ENCODE measurements at places on chromosomes 4 and X.

DNA sequence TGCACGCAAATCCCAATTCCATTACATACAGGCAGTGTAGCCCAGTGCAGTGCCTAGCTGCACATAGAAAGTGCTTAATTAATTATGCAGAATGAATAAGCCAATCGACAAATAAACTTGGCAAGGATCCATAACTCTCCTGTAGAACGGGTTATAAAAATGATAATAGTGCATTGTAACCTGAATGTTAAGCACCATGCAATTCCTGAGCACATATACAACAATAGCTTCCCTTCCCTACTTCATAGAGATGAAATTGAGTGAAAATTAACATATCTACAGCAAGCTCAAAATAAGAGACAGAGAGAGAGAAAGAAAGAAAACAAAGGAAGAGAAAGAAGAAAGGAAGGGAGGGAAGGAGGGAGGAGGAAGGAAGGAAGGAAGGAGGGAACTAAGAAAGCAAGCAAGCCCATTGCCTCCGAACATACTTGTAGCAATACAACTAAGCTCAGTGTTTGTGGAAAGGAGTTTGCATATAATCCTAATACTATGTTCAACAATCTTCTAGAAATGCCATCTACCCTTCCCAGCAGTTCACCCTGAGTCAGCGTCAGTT is 1074.0 kb upstream of the LCORL start:
- no peak for DNase-seq

DNA sequence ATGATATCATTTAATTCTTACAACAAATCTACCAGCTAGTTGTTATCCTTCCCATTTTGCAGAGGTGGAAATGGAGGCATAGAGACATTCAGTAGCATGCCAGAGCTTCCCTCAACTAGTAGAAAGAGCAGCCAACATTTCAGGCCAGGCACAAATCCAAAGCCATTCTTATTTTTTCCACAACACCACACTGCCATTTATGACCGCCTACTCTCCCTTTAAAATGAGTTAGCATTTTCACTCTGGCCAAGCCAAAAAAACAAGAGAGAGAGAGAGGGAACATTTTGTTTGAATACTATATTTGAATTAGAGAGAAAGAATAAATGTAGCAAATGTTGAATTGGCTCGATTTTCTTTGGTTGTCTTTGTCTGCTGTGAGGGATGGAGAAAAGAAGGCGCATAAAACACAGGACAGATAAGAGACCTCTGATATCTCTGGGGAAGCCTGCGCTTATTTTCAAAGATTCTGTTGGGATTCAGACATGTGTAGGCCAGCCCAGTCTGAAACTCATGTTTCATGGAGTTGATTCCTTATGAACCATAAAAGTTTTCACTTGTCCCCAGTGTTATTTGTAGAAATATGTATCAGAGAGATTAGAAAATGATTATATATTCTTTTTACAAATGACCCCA is 265.7 kb downstream of the RAB28 start:
- DNase-seq: no peak

GRCh38 chr4:98482847-98483806 is 175.3 kb downstream of the TSPAN5 start:
- DNase-seq: peak; percentile 18

DNA sequence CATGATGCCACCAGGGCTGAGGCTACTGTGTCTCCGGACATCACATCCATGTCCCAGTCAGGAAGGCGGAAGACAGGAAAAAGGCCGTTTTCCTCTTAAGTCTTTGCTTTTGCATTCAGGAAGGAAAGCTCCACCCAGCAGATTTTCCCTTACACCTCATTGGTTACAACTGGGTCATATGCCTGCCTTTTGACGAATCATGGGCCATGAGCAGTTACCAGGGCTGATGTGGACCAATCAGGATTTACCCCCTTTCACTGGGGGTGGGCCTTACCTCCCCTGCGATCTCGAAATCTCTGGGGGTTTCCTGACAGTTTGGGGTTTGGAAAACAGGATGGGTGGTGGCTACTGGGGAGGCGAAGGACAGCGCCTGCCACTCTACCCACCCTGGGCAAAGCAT is 52.5 kb upstream of the GRPEL1 start:
- DNase-seq: no peak

DNA sequence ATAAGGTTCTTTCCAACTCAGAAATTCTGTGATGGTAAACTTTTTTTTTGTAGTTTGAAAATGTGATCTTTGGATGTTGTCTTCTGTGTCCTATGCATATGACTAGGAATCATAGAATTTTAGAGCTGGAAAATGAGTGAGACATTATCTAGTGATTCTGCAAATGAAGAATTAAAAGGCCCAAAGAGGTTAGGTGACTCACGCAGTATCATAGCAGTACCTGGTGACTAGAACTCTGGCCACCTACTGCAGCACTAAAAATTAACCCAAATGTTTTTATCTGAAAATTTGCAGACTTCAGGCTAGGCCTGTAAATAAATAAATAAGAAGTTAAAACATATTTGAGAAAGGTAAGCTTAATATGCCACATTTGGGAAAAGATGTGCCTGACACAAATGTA is 52.8 kb downstream of the NFKB1 start:
- no peak for DNase-seq

- no peak for DNase-seq
These were observed 38.6 kb upstream of the CEP135 start for GRCh38 chr4:55910140-55910539.

GRCh38 chr4:152325831-152326230 is 210.1 kb downstream of the FBXW7 start:
- DNase-seq: no peak

DNA sequence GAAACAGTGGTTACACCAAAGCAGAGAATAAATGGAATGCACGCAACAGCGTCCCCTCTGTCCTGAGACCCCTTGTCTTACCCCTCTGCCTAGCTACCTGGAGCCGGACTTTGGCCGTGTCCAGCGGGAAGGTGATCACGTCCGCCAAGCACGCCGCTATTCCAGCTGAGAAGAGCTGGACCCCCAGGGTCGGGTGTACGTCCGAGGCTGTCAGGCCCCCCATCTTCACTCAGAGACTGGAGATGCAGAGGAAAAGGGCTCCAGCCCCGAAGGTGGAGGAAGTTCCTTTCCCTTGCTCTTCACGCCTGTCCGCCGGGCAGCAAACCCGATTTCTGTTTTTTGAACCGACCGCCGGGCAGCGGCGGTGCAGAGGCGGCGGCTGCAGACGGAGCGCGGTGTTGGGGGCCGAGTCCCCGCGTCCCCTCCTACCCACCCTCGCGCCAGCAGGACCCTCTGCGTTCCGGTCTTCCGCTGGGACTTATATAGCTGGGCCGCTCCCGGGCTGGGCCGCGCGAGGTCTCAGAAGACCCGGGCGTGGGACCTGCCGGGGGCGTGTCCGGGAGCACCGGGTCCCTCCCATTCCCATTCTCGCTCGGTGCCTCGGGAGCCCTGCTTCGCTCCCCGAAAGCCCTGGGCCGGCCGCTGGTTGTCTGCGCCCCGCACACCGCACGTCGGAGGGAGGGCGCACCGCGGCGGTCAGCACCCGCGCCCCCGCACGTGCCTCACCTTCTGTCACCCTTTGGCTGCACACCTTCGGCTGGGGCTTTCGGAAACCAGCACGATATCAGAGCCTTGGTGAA is at the start of gene UCP1:
UCP1 (minus strand) TSS at position 455 of the 800 bp plus-strand sequence; CDS start at position 223, 232 bp downstream.
- no peak for DNase-seq

DNA sequence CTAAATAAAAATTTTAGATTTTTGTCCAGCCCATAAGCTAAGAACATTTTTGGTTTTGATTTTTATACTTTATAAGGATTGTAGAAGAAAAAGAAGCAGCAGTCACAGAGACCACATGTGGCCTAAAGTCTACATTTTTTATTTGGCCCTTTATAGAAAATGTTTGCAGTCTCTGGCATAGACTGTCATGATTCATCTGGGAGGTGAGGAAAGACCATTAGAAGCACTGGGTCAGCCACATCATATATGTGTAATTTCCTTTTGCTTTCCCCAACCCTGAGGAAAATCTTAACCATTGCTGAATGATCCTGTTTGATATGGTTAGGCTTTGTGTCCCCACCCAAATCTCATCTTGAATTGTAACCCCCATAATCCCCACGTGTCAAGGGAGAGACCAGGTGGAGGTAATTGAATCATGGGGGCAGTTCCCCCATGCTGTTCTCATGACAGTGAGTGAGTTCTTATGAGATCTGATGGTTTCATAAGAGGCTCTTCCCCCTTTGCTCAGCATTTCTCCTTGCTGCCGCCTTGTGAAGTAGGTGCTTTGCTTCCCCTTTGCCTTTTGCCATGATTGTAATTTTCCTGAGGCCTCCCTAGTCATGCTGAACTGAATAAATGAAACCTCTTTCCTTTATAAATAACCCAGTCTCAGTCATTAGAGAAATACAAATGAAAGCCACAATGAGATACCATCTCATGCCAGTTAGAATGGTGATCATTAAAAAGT is 12.1 kb upstream of the COPS4 start:
- no peak for DNase-seq

GRCh38 chr4:121534187-121534586 is 153.4 kb upstream of the QRFPR start:
- no peak for DNase-seq

DNA sequence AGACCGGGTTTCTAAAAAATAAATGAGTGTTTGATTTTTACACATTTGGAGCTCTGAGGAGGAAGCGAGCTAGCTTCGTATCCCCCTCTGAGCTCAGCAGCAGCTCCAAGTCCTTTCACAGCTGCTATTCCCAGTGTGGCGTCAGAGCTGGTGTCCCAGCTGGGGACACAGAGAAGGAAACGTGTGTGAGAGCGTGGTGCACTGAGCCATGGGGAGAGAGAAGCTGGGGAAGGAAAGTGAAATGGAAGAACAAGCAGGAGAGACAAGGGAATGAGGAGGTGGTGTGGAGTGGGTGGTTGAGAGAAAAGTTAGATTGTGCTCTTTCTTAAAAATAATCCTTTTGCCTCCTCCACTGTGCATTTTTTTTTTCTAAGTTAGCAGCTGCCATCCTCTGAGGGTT is 79.5 kb upstream of the SLC4A4 start:
- DNase-seq: no peak

DNA sequence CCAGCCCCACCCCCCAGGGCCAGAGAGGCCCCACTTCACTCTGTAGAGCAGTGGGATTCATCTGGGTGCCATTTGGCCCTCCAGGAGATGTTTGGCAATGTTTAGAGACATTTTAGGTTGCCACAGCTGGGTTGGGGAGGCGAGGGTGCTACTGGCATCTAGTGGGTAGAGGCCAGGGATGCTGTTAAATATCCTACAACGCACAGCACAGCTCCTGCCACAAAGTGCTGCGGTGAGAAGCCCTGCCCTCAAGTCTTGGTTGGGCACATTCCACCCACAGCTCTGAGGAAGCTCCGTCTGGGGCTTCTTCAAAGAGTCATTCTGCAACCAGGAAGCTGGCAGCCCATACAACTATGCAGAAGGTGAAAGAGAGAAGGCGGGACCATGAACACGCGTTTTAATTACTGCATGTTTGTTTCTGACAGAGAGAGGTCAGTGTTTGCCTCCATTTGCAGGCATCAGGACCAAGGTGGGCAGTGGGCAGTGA is 48.1 kb upstream of the FAM9C start:
- DNase-seq: peak; percentile 39

GRCh38 chrX:49256268-49256995 is 8.1 kb downstream of the FOXP3 start:
- no peak for DNase-seq

- no peak for DNase-seq
These were observed 181.8 kb downstream of the DCLK2 start for GRCh38 chr4:150259861-150260567.

DNA sequence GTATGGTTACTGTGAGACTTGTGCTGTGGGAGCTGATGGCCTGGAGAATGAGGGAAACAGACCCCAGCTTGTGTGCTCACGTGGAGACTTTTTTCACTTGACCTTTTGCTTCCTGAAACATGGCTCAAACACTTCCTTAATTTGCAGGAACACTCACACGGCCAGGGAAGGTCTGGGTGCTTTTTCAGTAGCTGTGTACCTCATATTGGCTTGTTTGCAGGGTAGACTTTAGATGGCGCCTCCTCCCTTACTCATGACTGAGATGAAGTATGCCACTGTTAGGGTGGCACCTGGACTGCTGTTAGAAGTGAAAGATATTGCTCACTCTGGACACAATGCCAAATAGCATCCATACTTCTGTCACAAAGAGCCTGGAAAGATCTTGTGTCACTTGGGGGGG is 75.7 kb upstream of the WDR1 start:
- DNase-seq: no peak

- no peak for DNase-seq
These were observed 133.5 kb upstream of the NUDT6 start for GRCh38 chr4:123055943-123056342.

DNA sequence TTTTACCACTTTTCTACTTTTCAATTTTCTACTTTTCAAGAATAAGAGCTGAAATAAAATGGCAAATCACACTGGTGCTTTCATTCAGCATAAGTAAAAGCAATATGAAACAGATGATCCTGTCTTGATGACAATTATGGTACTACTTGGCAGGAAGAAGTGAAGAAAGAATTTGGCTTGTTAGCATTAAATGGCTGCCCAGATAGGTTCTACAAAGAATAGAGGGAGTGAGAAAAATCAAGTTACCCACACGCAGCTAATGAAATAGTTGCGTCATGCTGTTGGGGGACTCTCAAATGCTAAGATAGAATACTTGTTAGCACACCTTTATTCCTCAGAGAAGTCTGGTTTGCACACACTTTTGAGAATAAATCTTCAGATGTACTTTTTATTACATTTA is 12.5 kb upstream of the LCORL start:
- no peak for DNase-seq

DNA sequence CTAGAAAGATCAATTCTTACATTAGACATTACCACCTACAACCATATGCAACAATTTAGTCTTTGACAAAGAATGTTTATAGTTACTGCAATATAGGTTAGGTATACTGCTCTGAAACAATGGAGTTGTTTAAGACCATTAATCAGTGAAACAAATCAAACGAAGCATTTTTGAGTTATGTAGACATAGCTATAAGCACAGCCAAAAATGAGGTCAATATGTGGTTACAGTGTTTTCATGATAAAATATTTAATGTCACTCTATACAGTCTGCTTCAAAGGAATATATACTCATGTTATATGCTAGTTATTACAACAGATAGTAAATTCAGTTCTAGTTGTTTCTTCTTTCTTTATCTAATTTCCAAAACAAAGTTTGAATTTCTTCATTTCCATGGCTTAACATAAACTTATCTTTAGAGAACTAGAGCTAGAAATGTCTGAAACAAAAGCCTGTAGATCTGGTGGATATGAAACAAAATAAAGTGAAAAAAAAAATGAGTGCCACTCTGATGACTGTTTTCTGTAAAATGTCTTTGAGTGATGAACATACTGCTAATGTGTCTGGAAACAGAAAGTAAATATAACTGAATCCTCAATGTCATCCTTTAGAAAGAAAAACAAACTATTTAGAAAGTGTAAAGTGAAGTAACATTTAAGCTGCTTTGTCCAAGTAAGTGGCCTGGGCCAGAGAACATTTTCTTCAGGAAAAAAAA is 809.0 kb downstream of the FAT4 start:
- DNase-seq: no peak

- no peak for DNase-seq
These were observed 321.7 kb downstream of the PPP1R2C start for GRCh38 chrX:42456176-42456700.

Measured in stimulated activated CD4-positive, alpha-beta T cell treated with anti-CD3 and anti-CD28 coated beads, Interleukin-15, amount 100 ng/mL, for 1 hour (primary cell).